ENCODE measurements at places on chromosomes 7 and 10.

- DNase-seq: peak; percentile 41
These were observed 244.5 kb upstream of the PTER start for GRCh38 chr10:16192337-16192736.

GRCh38 chr10:71465551-71466252 lies 69.0 kb downstream of the CDH23 start:
- DNase-seq: no peak

DNA sequence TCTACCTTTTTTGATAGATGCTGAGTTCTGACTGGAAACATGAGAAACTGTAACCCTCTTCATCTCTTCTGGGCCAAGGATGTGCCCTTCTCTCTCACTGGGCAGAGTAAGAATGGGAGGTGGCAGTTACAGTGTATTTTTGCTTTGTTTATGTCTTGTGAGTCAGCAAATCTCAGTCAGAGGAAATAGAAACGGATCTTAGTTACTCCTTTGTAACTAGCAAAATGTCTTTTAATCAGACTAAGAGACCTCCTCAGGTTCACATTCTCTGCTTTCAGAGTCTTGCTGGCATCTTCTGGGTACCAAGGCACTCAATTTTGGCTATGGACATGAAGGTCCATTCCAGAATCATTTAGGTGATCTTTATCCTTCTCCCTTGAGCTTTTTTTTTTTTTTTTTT lies 70.9 kb downstream of the HHEX start:
- no peak for DNase-seq

DNA sequence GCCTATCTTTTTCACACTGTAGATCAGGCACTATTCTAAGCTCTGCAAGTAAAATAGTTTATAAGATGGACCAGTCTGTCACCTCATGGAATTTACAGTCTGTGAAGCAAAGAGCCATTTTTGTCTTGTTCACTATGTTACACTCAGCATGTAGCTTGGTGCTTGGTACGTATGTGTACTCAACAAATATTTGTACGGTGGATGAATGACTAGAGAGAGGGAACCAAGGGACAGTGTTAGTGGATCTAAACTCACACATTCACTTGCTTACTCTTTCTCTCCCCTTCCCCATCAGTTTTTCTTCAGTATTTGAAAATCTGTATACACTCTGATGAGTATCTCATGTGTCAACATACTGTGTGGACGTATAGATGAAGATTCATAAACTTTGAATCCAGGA lies 45.9 kb downstream of the PTF1A start:
- no peak for DNase-seq

DNA sequence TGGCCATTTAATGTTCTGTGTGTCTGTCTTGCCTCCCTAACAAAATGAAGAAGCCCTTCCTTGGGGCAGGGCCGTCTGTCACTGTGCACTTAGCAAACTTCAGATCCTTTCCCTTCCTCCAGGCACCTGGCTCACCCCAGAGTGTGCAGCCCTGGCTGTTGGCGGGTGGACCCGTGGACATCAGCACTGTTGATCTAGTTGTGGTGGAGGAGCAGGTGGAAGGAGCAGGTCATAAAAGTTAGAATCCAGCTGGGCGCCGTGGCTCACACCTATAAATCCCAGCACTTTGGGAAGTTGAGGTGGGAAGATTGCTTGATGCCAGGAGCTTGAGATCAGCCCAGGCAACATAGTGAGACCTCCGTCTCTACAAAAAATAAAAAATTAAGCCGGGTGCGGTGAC lies 12.7 kb downstream of the RAB19 start:
- DNase-seq: no peak

- no peak for DNase-seq
These were observed 52.4 kb downstream of the NPTX2 start for GRCh38 chr7:98669329-98670000.

DNA sequence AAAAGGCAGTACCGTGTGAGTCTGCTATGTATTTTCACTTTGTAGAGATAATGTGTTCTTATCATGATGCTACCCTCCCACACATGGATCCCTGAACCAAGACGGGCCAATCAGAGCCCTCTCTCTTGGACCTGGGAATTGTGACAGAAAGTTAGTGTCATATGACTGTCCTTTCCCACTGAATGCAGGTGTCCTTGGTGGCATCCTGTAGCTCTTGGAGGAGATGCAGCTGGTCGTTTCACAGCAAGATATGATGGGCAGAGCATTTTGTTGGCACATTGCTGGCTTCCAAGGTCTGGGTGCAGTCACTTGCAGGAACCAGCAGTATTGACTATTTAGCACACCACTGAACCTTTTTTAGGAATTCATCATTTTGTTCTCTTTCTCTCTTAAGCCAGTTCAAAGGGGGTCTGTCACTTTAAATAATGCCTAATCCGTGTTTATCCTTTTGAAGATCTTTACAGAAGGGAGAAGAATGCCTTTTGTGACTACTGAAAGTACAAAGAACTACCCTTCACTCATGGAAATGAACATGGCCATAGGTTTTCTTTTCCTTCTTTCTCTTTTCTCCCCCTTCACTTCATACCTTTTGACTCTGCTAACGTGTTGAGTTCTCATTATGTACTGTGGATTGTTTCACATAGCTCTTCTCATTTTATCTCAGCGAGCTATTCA lies 125.1 kb downstream of the PLXDC2 start:
- DNase-seq: no peak

GRCh38 chr7:143322760-143323633 lies 7.1 kb downstream of the CLCN1 start:
- DNase-seq: no peak

DNA sequence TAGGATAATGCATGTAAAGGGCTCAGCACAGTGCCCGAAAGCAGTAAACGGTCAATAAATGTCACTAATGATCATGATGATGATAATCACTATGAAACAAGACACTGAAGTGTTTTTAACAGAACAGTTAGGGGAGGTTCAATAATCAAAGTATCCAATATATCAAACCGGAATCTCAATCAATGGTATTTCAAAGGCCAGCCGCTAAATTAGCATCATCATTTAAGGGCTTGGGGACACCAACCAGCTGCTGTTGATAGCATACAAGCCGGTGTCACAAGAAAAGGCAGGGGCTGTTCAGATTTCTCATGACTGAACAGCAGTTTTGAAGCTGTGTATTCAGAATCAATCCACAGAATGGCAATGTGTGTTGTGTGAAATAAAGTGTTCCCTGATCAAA lies 316.0 kb upstream of the NPVF start:
- no peak for DNase-seq

- no peak for DNase-seq
These were observed 880.2 kb upstream of the AUTS2 start for GRCh38 chr7:68718097-68718551.

- no peak for DNase-seq
These were observed 1.8 kb downstream of the EBF3 start for GRCh38 chr10:129962031-129962871.
